DMS79 (cell line): ENCODE measurements at places on chromosomes 6 and 20.

GRCh38 chr6:106511288-106512047 is 117.8 kb downstream of the RTN4IP1 start:
- no peak for DNase-seq

GRCh38 chr6:13924146-13924948 is 405 bp upstream of the RNF182 start:
- DNase-seq, result peak; percentile 9

DNA sequence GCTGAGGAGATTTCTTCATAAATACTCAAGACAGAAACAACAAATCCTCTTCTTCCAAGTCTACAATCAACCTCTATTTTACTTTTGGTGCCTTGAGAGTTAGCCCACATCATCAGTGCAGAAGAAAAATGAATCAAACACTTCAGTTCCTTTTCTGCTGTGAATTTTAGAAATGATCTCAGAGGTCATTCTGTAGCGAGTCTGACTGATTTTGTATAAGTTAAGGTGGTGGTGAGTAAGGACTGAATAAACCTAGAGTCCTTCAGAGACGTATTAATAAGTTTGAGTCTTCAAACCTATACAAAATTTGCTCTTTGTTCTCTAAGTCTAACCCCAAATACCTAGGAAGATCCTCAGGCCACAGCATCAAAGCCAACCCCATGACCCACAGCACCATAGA is 33.1 kb upstream of the NT5E start:
- DNase-seq, result no peak

- no peak for DNase-seq
Observed at GRCh38 chr6:160962835-160963623, 28.5 kb upstream of the MAP3K4 start.

- DNase-seq, result no peak
Observed at GRCh38 chr6:53925891-53926290, 131.1 kb downstream of the LRRC1 start.

DNA sequence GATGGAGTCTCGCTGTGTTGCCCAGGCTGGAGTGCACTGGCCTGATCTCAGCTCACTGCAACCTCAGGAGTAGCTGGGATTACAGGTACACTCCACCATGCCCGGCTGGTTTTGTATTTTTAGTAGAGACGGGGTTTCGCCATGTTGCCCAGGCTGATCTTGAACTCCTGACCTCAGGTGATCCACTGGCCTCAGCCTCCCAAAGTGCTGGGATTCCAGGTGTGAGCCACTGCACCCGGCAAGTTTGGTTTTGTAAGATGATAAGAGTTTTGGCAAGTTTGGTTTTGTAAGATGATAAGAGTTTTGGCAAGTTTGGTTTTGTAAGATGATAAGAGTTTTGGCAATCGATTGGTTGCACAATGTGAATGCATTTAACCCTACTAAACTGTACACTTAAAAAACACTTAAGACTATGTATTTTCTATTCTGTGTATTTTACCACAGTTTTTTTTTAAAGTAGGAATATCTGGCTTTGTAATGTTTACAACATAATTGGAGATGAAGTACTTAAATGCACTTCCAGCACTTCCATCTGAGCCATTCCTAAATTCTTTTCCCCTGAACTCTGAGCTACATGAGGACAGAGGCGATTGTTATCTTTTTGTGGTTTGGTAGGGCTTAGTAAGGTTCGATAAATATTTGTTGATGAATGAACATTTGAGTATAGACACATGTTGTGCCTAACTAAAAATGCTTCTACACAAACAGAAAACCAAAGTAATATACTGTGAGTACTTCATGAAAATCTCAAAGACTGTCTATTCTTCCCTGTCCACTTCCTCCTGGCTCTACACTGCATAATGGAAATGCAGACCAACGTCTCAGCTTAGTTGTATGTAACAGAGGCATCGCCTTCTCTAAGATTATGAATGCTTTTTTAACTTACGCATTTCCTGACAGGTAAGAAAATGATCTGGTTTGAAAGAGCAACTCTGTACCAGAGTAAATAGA is 18.8 kb downstream of the SAMHD1 start:
- DNase-seq, result no peak

DNA sequence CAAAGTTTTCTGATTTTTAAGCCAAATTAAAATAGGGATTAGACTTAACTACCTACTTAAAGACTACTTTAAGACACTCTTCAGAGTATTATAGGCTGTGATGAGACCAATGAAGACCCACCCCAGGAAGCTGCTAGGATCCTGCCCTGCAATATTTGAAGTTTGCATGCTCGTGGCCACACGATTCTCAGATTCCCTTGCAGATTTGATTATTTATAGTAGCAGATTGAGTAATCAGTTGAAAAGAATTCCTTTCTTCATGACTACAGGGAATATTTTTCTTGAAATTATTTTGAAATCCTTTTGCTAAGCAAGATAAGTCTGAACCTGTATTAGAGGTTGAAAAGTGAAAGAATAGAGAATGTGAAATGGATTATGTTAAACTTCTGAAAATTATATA is 122.3 kb downstream of the B3GAT2 start:
- no peak for DNase-seq

DNA sequence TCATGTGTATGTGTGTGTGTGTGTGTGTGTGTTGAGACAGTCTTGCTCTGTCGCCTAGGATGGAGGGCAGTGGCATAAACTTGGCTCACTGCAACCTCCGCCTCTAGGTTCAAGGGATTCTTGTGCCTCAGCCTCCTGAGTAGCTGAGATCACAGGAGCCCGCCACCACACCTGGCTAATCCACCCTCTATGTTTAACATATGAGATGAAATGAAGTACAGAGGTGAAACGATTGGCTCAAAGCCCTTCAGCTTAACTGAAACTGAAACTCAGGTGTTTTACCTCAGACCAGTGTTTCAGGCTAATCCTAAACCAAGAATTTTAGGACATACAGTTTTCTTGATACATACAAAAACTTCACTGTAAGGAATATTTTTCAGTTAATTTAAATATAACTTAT is 167.3 kb downstream of the KCNQ5 start:
- DNase-seq, result no peak

GRCh38 chr20:34871320-34871926 is 1.2 kb downstream of the GGT7 start:
- no peak for DNase-seq
